Tibial nerve (tissue), 4 donors: ENCODE measurements at places on chromosomes 7 and 10. TPM values are rescaled to one million over a fixed set of nuclear protein-coding genes. Genes with fewer than 3 reads are reported as not detected.

Gene DNTT
- not detected for total RNA-seq

DNA sequence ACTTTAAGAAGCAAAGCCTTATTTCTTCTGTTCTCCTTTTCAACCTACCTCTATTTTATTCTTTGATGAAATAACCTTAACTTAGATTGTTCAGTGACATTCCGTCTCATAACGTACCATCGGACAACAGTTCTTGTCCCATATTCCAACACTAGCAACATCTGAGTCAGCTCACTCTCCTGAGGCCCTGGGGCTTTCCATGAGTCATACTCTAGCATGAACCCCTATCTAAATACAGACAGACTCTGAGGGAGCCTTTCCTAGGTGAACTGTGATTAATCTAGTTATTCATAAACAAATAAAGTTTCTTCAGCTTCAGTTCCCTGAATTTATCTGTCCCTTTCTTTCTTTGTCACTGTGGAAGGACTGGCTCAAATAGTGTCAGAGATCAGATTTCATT is 168.7 kb upstream of the LYZL1 start:
- no peak for DNase-seq

Gene ARHGEF5
- total RNA-seq, result 11.0 TPM

- DNase-seq, result no peak
Measured at GRCh38 chr10:104577861-104578521, 63.1 kb upstream of the SORCS3 start.

DNA sequence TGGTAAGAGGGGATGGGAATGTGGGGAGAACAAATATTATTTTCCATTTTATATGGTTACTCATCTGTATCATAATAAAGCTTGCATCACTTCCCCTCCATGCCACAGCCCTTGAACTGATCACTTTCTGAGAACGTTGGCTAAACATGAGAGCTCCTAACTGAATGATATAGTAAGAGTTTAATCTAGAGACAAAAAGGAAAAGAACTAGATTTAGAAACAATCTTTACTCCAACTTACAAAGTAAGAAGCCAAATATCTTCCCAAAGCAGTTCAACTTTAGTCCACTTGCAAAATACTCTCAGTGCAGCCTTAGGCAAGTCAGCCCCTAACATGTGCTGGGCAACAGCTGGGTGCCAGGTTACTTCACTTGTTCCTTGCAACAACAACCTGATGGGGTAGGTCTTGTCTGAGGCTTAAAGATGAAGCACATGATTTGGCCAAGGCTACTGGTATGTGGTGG is 20.3 kb downstream of the SMURF1 start:
- no peak for DNase-seq

DNA sequence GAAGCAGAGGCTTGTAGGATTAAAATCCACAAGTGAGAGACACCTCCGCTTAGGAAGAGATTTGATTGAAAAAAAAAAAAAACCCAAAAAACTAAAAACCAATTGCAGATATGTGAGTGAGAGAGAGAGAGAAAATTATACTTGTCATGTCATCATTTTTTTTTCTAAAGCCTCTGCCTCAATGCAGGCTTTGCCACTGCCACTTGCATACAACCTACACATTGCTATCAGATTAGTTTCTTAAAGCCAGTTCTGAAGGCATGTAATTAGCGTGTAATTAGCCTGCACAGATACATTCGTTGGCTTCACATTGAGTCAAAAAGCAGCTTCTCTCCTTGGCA is 86.1 kb upstream of the MTPN start:
- DNase-seq, result no peak

- no peak for DNase-seq
Measured at GRCh38 chr7:156816943-156817572, 75.9 kb downstream of the LMBR1 start.

DNA sequence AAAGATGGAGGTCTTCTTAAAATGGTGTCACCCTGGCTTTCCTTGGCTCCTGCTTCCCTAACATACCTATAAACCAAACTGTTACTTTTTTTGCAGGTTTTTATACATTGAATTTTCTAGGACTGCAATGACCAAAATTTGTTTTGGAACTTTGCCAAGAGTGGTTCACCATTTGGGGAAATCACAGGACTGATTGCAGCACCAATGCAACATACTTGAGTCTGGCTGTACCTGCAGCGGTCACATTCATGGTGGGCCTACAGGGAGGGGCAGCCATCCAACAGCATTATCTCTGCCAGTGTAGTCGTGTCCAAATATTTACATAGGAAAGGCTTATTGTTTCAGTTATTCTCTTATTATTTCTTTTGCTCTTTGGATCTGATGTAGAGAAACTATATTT is 69.0 kb downstream of the HACD1 start:
- no peak for DNase-seq

- DNase-seq, result no peak
Measured at GRCh38 chr7:54596747-54597146, 54.6 kb downstream of the VSTM2A start.

DNA sequence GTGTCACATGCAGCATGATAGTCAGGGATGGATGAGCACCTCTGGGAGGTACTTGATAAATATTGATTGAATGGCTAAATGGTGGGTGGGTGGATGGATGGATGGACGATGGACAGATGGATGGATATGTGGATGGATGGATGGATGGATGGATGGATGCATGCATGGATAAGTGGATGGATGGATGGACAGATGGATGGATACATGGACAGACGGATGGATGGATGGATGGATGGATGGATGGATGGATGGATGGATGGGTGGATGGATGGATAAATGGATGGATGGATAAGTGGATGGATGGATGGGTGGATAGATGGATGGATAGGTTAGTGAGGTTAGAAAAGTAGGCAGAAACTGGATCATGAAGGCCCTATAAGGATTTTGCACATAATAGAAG is 37.4 kb downstream of the PTPRE start:
- DNase-seq, result no peak

DNA sequence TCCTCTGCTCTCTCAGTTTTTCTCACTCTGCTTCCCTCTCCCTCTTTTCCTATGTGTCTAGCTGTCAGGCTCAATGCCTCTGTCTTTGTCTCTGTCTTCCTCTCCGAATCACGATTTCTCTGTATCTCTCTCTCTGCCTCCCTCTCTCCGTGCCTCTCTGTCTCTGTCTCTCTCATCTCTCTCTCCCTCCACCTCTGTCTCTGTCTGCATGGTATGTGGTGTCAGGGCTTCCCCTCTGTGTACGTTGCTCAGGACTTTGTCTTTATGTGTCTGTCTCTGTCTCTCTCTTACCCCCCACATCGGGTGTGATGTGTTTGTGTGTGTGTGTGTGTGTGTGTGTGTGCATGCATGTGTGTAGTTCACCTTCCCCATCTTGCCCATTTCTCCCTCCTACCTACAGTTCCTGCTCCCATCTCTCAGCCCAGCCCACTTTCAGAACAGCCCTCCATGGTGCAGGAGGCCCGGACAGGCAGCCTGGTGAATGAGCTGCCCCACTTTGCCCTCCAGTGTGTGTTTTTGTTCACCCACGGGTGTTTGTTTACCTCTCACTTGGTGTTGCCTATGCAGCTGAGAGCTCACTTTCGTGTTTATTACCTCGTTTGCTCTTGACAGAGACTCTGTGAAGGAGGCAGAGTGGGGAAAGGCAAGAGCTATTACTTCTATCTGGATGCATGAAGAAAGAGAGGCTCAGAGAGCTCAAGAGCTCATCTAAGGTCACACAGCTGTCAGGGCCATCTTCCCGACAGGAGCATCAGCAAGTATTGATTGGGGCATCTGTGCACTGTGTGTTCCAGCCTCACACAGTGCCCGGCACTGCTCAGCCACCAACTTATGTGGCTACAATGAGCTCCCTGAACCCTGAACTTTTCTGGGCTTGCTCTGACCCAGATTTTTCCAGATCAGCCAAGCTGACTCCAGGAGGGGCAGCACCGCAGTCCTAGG is 163.5 kb upstream of the ZMIZ1 start:
- DNase-seq, result no peak

GRCh38 chr7:11193888-11194287 is 220.2 kb downstream of the PHF14 start:
- DNase-seq, result no peak

GRCh38 chr7:135993950-135994349 is 16.8 kb upstream of the MTPN start:
- DNase-seq, result no peak

- no peak for DNase-seq
Measured at GRCh38 chr10:102554531-102554930, 50.8 kb downstream of the SUFU start.

- no peak for DNase-seq
Measured at GRCh38 chr10:6667150-6667549, 87.1 kb upstream of the PRKCQ start.

Gene GPNMB
- total RNA-seq, result 91.7 TPM

Gene C7orf57
- total RNA-seq, result 0.21 TPM

Gene LEP
- total RNA-seq, result 26.7 TPM

DNA sequence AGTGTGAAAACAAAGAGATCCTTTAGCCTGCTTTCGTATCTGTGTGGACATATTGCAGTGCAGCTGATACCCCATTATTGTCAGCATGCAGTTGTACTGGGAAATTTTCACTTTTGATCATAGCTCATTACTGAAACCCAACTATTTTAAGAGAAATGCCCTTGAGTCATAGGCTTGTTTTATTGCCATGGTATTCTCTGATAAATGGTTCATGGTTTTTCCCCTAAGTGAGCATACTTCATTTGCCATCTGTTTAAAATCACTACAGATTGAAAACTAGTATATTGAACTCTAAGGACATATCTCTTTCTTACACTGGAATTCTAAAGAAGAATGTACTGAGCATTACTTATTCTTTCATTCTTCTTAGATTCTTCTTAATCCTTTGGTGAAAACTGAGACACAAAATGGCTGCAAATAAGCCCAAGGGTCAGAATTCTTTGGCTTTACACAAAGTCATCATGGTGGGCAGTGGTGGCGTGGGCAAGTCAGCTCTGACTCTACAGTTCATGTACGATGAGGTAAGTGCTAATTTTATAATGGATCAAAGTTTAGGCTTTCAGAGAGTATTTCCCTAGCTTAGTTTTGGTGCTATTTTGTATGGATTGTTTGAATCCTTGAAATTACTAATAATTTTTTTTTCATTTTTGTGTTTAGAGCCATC is 63.0 kb downstream of the RALA start:
- no peak for DNase-seq

GRCh38 chr7:105122619-105123018 is 108.6 kb downstream of the KMT2E start:
- no peak for DNase-seq

GRCh38 chr7:17815318-17815717 is 125.0 kb downstream of the SNX13 start:
- DNase-seq, result no peak

DNA sequence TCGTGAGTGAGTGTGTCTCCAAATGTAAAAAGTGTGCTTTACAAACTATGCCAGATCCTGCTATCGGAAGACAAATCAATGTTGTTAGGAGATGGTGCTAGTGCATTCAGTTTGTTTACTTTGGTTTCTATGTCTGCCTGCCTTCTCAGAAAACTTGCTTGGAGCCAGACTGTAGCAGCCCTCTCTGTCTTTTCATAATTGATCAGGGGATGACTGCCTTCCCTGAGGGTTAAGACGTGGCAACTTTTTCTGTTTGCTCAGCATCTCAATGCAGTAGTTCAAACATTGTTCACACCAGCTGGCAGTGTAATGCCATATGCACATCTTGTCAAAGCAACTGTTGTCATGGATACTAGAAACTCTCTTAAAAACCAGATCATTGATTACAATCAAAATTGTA is 118.5 kb downstream of the FOXP2 start:
- no peak for DNase-seq

Gene EXOC6
- total RNA-seq, result 16.6 TPM

GRCh38 chr7:100019908-100020307 is 4.5 kb downstream of the ZKSCAN1 start:
- no peak for DNase-seq

Gene SMO
- 65.7 TPM for total RNA-seq

DNA sequence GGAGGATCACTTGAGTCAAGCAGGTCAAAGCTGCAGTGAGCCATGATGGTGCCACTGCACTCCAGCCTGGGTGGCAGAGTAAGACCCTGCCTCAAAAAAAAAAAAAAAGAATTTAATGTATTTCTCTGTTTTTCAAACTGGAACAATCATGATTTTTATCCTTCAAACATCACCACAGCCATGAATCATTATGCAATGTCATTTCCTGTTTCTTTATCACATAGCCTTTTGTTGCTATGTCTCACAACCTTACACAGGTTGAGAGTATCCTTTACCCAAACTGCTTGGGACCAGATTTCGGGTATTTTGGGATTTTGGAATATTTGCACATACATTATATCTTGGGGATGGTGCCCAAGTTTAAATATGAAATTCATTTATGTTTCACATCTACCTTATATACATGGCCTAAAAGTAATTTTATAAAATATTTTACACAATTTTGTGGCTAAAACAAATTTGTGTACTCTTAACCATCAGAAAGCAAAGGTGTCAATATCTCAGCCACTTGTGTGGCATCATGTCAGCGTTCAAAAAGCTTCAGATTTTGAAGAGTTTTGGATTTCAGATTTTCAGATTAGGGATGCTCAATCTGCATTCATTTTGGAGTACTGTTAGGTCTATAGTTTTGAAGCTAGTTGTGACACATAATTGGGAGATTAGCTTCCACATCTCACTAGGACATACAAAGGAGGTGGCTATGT is 8.2 kb downstream of the NT5C3A start:
- DNase-seq, result no peak

Gene CCDC3
- total RNA-seq, result 188 TPM

Gene CYP3A5
- total RNA-seq, result 3.9 TPM

DNA sequence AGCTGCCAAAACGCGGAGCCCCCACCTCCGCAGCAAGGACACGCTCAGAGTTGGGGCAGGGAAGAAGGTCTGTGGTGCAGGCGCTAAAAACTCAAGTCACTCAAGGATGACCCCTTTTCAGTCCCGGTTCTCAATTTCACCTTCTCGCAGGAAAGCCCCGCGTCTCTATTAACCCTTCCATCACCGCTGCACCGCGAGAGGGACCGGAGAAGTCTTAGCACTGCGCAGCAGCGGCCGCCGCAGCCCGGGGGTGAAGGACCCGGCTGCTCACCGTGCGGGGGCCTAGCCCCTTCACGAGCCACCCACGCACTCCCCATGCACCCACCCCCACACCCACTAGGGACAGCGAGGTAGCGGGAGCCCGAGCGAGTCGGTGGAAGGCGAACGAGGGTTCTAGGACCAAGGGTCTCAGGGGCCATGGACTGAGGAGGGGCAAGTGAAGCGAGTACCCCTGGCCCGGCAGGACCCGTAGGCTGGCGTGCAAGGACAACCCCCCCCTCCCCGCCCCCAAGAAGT is 162.9 kb downstream of the SH3PXD2A start:
- no peak for DNase-seq

- DNase-seq, result no peak
Measured at GRCh38 chr7:54339073-54339472, 203.1 kb upstream of the VSTM2A start.

DNA sequence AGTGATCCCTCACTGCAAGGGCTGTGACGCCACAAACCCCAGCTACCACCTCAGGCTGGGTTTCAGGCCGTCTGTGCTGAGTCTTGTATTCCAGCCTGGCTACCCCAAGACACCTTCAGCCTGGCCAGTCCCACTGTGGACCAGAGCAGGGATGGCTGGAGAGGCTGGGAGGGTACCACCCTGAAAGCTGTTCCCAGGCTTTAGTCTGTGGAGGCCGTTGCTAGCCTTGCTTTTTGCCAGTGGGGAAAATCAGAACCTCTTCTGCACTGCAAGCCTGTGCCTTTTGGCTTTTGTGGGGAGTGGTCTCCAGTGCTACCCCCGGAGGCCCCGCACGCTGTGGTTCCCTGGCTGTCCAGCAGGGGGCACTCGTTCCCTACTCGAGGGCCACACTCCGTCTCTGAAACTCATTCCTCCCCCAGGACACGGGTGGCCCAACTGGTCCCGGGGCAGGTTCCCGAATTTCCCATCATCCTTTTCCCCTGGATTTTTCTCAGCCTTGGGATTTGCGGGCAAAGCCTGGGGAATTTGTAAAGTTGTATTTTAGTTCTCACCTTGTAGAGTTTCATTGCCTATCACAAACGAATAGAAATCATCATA is 128.4 kb upstream of the BTBD16 start:
- DNase-seq, result no peak

Gene VAX1
- total RNA-seq, result not detected
